ENCODE measurements at places on chromosomes 3 and 15.

DNA sequence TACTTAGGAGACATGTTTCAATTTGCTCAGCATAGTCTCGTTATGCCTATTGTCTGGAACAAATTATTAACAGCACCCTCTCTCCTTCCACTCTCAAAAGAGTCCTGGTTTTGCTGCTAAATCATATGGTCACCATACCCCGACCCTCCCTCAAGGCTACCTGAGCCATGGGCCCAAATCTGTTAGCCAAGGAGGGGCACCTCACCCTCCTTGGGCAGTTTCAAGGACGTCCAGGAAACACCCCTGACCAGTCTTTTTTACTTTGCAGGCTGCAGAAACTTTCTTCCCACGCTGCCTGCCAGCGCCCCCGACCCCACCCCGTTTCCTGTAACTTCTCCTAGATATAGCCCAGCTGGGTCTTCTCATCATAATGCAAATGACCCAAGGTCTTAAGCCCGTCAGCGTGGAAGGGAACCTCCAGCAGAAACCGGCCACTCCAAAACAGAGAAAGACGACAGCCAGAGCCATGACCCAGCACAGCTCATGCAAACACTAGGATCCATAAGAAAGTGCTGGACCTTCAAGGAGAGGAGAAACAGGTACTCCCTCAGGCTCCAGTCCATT lies 62.3 kb downstream of the ADCY5 start:
- no peak for DNase-seq

DNA sequence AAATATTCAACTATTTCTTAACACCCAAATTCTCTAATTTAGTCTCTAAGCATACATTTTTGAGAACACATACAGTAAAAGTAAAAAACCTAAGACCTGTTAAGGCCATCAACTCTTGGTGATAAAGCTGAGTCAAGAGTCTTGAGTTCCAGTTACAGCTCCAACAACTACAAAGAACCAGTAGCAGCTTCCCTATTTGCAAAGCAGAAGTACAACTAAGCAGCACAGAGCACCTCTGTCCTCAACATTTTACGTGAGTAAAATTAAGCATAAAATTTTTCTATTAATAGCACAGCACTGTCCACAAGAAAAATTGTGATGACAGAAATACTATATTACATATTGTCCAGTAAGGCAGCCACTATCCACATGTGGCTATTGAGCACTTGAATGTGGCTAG lies 4.4 kb downstream of the PCOLCE2 start:
- DNase-seq: no peak

- no peak for DNase-seq
Observed at GRCh38 chr3:154334973-154335420, 10.7 kb upstream of the DHX36 start.

- no peak for DNase-seq
Observed at GRCh38 chr3:157166115-157166514, 6.2 kb upstream of the CCNL1 start.

- no peak for DNase-seq
Observed at GRCh38 chr15:98611808-98612207, 36.5 kb upstream of the IGF1R start.

GRCh38 chr3:151875759-151876158 lies 2.3 kb downstream of the SUCNR1 start:
- DNase-seq: no peak

DNA sequence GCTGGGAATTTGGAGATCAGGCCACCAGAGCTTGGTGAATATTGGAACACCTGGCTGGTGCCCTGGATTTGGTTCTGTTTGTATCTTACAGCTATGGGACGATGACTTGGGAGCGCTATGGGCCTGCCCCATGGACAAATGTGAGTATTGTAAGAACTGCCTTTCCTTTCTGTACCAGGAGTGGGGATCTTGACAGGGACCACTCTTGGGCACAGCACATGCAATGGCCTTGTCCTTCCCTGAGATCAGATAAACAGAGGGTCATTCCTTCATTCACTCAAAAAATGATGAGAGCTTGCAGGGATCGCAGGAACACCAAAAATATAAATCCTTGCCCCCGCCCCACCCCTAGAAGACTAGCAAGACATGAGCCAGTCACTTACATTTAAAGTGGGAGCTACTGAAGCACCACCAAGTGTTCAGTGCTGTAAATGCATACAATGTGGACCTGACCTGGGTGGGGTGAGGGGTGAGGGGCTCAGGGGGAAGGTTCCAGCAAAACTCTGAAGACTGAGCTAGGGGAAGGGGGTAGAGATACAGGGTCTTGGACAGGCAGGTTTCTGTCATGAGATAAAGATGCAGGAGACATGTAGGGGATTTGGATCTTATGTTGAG lies 2.7 kb upstream of the CRELD1 start:
- no peak for DNase-seq

All from activated naive CD4-positive, alpha-beta T cell treated with anti-CD3 and anti-CD28 coated beads, Interleukin-2, amount 50 U/mL, for 16 hours (primary cell).